ENCODE measurements at places on chromosomes 16 and 17.

GRCh38 chr17:49762151-49762941 is 1.6 kb downstream of the FAM117A start:
- no peak for DNase-seq

DNA sequence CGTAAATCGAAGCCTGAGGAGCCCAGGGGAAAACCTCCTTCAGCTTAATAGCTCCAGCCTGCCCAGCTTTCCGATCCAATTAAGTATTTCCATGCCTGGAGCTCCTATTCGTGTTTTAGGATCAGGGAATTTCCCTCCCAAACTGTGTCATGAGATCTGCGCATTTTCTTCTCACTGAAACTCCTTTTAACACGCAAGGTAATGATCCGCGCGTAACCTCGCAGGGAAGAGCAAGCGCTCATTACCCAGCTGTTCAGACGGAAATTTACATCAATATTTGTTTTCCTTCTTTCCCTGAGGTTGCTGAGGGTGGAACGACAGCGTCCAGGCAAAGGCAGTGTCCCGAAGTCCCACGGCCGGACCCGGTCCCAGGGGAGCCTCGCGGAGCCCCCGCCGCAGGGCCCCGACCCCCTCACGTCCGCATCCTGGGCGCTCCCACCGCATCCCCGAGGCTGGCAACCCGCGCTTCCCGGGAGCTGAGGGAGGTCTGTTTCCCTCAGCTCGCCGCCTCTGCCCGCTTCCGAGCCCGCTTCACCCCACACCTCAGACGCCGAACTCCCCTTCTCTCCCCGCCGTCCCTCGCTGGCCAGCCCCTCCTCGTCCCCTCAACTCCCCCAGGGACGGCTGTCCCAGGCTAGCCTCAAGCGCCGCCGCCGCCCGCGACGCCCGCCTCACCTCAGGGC is 415 bp downstream of the ABCA5 start:
- DNase-seq = peak; percentile 11

GRCh38 chr16:25012525-25012991 is 2.6 kb downstream of the ARHGAP17 start:
- peak; percentile 50 for DNase-seq

DNA sequence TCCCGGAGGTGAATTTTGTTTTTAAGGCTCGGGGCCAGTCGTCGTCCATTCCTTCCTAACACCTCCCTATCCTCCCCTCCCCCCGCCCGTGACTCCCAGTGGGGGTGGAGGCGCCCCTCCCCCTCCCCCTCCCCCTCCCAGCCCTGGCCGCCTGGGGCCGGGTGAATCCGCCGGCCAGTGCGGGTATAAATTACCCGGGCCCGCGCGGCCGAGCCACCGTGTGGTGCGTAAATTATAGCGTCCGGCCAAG is 2.0 kb upstream of the GSE1 start:
- no peak for DNase-seq

DNA sequence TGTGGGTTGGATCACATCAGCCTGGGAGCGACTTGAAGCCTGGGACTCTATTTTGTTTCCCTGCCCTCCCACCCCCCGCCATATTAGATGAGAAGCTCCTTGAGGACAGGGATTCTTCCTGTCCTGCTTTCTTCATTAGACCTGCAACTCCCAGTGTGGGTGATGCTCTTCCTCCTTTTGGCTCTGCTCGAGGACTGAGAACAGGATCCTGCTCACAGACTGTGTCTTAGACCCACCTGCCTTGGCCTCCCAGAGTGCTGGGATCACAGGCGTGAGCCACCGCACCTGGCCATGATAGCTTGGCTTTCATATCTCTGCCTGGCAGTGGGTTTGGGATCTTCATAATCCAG is 21.5 kb upstream of the TNS4 start:
- DNase-seq = no peak

- DNase-seq = no peak
Measured at GRCh38 chr17:55433629-55434422, 12.2 kb upstream of the MMD start.

Data from CD14-positive monocyte (primary cell).